ENCODE measurements at places on chromosomes 6 and 20. TPM values are rescaled to one million over a fixed set of nuclear protein-coding genes. Genes with fewer than 3 reads are reported as not detected.

- peaks cover 27% of the 10 kb centered on the region for H3K4me1 ChIP-seq
- H3K27me3 ChIP-seq: peaks cover 1% of the 10 kb centered on the region
- H3K36me3 ChIP-seq: no peaks in the 10 kb centered on the region
- peak overlapping the region; percentile 81 for H3K4me3 ChIP-seq
- DNase-seq: peak; percentile 63
These were observed 8.3 kb upstream of the AVP start for GRCh38 chr20:3092611-3093379.

DNA sequence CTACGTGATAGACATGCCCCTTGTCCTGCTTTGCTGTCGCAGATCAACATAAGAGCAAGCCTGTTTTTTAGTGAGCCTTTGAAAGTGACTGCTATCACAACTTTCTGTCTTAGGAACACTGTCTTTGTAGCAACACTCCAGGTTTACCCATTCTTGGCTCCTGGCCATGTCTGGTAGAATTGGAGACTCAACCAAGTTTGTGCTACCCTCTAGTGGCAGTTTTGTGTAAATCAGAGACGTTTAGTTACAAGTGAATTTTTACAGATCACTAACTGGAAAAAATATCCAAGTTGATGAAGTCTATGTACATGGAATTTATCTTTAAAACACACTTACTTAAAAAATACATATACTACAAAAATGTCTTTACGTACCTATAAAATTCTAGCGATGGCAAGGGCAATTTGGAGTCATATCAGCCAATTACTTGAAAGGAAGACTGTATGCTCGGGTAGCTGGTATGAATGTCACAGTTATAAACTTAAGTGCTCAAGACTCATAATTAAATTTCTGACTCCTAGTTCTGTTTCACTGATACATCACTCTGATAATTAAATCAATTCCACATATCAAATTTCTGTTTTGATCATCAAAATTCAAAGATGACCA is 101.4 kb downstream of the ADGB start:
- no peaks in the 10 kb centered on the region for H3K4me1 ChIP-seq
- H3K27ac ChIP-seq: no peak overlapping the region
- H3K36me3 ChIP-seq: no peaks in the 10 kb centered on the region
- no peak overlapping the region for H3K4me3 ChIP-seq
- no peaks in the 10 kb centered on the region for H3K27me3 ChIP-seq

- no peaks in the 10 kb centered on the region for H3K27me3 ChIP-seq
- H3K4me3 ChIP-seq: peak overlapping the region; percentile 11
- DNase-seq: no peak
- peaks cover 2% of the 10 kb centered on the region for H3K36me3 ChIP-seq
These were observed 67.9 kb downstream of the SGK1 start for GRCh38 chr6:134249759-134250602.

DNA sequence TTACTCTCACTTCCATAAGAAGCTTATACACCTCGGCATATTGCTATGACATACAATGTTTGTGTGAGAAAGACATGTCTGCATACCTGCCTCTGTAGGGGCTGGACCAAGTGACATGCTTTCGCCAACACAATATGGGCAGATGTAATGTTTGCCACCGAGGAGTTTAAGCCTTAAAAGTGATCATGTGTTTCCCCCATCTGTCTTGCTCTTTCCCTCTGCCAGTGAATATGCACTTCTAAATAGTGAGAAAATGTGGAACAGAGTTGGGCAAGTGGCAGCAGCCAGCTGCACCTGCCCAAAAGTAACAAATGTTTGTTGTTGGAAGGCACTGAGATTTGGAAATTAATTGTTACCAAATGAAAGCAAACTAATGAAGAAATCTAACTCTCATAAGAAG is 274.8 kb upstream of the BTBD3 start:
- no peak for DNase-seq
- H3K4me3 ChIP-seq: no peak overlapping the region
- H3K4me1 ChIP-seq: no peaks in the 10 kb centered on the region
- H3K27me3 ChIP-seq: no peaks in the 10 kb centered on the region

DNA sequence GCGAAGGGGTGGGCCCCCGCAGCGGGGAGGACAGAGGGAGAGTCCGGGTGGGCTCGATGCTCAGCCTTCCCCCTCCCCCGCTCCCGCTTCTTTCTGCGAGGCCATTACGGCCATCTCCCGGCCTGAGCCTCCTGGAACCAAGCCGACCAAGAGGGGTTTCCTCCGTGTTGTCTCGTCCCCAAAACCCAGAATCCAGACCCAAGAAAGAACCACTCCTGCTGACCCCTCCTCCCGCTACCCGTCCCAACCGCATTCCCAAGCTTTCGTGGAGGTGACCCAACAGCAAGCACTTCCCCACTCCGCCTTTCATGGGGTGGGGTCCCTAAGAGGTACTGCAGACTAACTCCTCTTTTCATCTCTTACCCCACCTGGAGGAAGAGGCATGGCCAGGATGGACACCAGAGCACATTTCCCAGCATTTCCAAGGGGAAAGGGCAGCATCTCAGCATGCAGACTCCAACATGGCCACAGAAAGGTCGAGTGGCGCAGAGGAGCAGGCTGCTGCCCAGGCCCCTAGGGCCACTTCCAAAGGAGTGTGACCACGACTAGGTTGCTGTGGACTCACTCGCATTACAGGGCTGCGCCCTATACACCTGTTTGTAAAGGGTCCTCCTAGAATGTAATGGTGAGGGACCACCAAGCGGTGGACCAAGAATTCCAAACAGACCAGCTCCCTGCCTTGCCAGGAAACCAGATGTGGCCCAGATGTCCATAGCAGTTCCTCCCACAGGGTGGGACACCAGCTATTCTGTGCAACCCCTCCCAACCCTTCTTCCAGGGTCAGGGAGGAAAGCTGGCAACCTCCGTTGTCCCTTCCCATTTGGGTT is 53.4 kb downstream of the MRPL14 start:
- peak overlapping the region; percentile 90 for H3K27ac ChIP-seq
- peaks cover 3% of the 10 kb centered on the region for H3K36me3 ChIP-seq
- peaks cover 25% of the 10 kb centered on the region for H3K4me1 ChIP-seq
- peaks cover 14% of the 10 kb centered on the region for H3K27me3 ChIP-seq
- peak overlapping the region; percentile 98 for H3K4me3 ChIP-seq
- peak; percentile 46 for DNase-seq

- DNase-seq: no peak
- H3K4me1 ChIP-seq: peaks cover 26% of the 10 kb centered on the region
- H3K27ac ChIP-seq: no peak overlapping the region
- H3K36me3 ChIP-seq: peaks cover 1% of the 10 kb centered on the region
These were observed 124.6 kb upstream of the THEMIS start for GRCh38 chr6:128025478-128025877.

DNA sequence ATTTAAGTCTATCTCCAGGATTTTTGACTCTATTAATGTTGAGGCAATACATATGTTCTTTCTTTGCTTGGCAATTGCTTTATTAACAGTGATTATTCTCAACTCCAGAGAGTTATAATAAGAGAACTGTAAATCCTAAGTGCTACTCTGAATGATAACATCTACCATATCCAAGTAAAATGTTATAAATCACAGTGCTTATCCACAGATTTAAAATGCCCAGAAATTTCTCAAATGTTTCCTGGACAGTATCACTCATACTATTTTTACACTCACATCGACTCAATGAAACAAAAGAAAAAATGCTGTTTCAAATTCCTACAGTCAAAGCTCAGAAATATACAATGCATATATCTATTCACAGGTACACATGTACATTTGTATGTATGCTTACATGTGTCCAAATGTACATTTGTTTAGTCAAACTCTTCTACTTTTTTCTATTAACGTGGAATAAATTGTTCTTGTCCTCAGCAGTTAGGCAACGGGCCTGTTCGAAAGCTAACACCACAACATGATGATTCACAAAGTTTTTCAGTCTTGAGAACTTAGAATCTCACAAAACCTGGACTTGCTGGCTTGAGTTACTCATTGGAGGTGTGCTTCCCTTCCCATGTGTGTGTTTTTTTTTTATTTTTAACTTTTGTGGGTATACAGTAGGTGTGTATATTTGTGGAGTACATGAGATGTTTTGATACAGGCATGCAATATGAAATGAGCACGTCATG is 193.0 kb downstream of the GJA10 start:
- peaks cover 36% of the 10 kb centered on the region for H3K36me3 ChIP-seq
- no peak for DNase-seq

GRCh38 chr6:159044899-159045727 is at the start of gene TAGAP:
TSS of gene TAGAP (minus strand) at chr6:159044991. CDS start at chr6:159044146, 845 bp downstream.
- H3K4me1 ChIP-seq: peaks cover 51% of the 10 kb centered on the region
- H3K36me3 ChIP-seq: peaks cover 48% of the 10 kb centered on the region
- DNase-seq: peak; percentile 95

- H3K27ac ChIP-seq: no peak overlapping the region
- H3K4me1 ChIP-seq: peaks cover 41% of the 10 kb centered on the region
- peaks cover 69% of the 10 kb centered on the region for H3K36me3 ChIP-seq
- no peaks in the 10 kb centered on the region for H3K27me3 ChIP-seq
- DNase-seq: no peak
These were observed 117.6 kb upstream of the SLC2A12 start for GRCh38 chr6:134169871-134170486.

DNA sequence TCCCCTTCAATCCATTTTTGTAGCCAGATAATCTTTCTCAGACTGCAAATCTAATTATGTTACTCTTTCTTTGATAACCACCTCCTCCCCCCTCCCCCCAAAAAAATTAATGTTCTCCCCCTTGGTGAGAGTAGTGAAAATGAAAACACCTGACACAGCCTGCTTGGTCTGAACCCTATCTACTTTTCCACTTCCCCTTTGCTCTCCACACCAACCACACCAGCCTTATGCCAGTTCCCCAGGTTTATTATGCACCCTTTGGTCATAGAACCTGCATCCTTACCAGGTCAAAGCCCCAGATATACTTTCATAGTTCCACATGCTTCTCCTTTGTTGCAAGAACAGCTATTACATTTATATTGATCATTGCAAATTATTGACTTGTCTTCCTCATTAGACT is 19.4 kb downstream of the PFDN4 start:
- DNase-seq: no peak
- no peaks in the 10 kb centered on the region for H3K36me3 ChIP-seq
- no peak overlapping the region for H3K4me3 ChIP-seq
- H3K27ac ChIP-seq: no peak overlapping the region

DNA sequence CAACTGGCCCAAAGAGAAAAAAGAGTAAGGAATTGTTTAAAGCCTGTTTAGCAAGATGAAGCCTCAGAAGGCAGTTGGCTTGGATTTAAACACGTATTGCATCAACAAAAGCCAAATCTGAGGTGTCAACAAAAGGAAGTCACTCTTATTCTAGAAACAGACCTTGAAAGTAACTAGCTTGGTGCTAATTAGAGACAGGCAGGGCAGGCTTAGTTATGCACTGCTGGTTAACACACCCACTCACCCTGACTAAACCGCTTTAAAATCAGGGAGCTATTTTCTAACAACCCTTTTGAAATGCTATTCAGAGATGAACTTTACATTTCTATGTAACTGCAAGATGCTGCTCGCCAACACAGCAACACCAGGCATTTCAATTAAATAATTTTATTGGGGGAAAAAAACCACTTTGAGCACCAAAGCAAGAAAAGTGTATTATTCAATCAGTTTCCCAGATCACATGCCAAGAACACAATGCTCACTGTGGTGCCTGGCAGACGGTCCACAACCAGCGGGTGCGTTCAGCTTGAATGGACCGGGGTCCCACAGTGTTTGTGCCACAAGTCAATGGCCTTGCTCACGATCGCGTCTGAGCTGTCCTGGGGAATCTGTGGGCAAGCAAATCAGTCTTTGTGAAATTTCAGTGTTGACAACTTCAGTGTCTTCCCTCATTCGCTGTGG is 23.6 kb downstream of the TBC1D7 start:
- H3K27ac ChIP-seq: peak overlapping the region; percentile 85
- peaks cover 48% of the 10 kb centered on the region for H3K36me3 ChIP-seq
- no peak overlapping the region for H3K4me3 ChIP-seq
- peak; percentile 15 for DNase-seq

DNA sequence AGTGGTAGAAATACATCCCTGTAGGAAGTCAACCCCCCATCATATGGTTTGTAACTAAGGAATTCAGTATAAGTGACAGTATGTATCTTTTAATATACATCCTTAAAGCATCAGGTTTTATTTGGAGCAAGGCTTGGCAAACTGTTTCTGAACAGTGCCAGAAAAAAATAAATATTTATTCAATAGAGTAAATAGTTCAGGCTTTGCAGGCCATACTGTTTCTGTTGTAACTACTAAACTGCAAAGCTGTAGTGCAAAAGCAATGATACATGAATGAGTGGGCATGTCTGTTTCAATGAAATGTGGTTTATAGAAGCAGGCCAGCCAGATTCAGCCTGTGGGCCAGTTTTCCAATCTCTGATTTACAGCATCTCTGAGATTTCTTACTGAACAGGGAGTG is 977 bp downstream of the MEI4 start:
- peaks cover 14% of the 10 kb centered on the region for H3K27me3 ChIP-seq
- H3K4me1 ChIP-seq: no peaks in the 10 kb centered on the region
- H3K4me3 ChIP-seq: no peak overlapping the region
- no peak overlapping the region for H3K27ac ChIP-seq

GRCh38 chr6:34110610-34111009 is 35.3 kb downstream of the GRM4 start:
- H3K27ac ChIP-seq: no peak overlapping the region
- no peak overlapping the region for H3K4me3 ChIP-seq
- H3K4me1 ChIP-seq: no peaks in the 10 kb centered on the region
- no peaks in the 10 kb centered on the region for H3K36me3 ChIP-seq
- DNase-seq: no peak
- peaks cover 18% of the 10 kb centered on the region for H3K27me3 ChIP-seq

- H3K27ac ChIP-seq: no peak overlapping the region
- DNase-seq: no peak
- peaks cover 48% of the 10 kb centered on the region for H3K36me3 ChIP-seq
- H3K4me1 ChIP-seq: peaks cover 45% of the 10 kb centered on the region
- H3K4me3 ChIP-seq: no peak overlapping the region
- H3K27me3 ChIP-seq: no peaks in the 10 kb centered on the region
These were observed 6.9 kb downstream of the PSMG4 start for GRCh38 chr6:3265671-3266070.

LY6G5C gene
- 1.6 TPM for total RNA-seq

GJA10 gene
- total RNA-seq: not detected

HSPA1A gene
- 37.8 TPM for total RNA-seq

ANKEF1 gene
- 0.45 TPM for total RNA-seq

SLC22A23 gene
- total RNA-seq: 0.34 TPM

KDM1B gene
- 12.2 TPM for total RNA-seq

AP5S1 gene
- total RNA-seq: 8.6 TPM

OTOR gene
- total RNA-seq: not detected

BANF2 gene
- not detected for total RNA-seq

TMEM14A gene
- total RNA-seq: 13.4 TPM

CHMP4B gene
- 82.9 TPM for total RNA-seq
